Stimulated activated CD8-positive, alpha-beta memory T cell treated with anti-CD3 and anti-CD28 coated beads, Interleukin-7, amount 100 ng/mL, for 1 hour (primary cell): ENCODE measurements at places on chromosomes 2 and 18.

GRCh38 chr2:196660244-196660643 lies 20.7 kb downstream of the CCDC150 start:
- no peak for DNase-seq

DNA sequence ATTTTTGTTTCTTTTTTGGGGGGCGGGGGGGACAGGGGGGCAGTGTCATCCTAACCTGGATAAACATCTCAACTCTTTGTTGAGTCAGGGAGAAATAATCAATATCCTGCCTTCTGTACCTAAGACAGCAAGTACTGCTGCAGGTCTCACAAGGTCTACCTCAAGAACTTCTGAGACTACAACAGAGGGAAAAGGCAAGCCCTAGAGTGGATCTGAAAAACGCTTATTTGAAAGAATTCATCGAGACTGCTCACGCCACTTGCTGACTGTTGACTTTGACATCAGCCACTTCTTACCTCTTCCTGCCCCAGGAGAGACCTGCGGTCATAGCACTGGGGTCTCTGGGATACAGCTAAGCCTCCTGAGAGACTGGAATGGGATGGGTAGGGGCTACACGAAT lies 8.4 kb downstream of the HDLBP start:
- DNase-seq = no peak

- no peak for DNase-seq
Measured at GRCh38 chr2:54704688-54705605, 18.5 kb upstream of the EML6 start.

DNA sequence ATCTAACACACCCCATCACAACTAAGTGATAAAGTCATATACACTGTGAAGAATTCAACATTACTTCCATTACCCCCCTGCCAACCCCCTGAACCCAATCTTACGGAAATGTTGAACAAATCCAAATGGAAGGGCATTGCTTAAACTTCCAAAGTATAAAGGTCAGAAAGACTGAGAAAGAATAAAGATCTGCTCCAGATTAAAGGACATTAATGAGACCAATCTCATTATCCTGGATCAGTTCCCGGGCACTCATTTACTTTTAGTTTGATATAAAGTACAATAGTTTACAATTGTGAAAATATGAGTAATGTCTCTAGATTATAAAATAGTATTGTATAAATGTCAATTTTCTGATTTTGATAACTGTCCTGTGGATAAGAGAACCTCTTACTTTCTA lies 229.4 kb downstream of the PID1 start:
- DNase-seq = no peak

DNA sequence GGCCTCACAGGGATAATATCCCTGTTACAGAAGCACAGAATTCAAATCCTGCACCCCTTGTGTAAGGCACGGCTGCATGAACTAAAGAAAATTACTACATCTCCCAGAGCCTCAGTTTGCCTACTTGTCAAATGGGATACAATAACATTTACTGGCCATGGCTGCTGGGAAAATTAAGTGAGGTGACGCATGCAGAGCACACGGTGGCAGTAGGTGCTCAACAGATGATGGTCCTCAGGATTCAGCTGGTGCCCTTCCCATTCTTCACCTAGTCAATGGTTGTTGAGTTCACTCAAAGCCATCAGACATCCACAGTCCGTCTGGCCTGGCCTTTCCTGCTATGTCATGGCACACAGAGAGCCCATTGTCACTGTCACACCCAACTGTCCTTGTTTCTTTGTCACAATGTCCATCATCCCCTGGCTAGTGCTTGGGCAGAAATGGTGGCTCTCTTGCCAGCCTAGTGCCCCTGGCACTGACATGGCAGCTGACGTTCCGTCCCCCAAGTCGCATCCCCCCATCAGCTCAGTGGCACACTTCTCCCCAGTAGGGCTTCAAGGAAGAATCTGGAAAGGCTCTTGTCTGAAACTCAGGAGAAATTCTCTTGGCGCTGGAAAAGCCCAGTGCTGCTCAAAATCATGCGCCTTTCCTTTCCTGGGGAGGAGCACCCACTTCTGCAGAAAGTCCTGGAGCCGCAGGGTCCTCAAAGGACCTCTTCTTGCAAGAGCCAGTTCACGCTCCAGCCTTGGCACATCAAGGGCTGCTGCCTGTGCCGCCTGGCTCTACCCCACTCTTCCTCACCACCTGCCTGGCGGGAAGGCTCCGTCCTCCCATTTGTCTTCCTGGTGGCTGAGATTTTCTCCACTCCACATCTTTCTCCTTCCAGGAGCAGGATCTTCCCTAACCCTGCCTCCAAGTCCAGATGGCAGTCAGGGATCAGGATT lies 55.9 kb upstream of the SLC66A3 start:
- DNase-seq = no peak

DNA sequence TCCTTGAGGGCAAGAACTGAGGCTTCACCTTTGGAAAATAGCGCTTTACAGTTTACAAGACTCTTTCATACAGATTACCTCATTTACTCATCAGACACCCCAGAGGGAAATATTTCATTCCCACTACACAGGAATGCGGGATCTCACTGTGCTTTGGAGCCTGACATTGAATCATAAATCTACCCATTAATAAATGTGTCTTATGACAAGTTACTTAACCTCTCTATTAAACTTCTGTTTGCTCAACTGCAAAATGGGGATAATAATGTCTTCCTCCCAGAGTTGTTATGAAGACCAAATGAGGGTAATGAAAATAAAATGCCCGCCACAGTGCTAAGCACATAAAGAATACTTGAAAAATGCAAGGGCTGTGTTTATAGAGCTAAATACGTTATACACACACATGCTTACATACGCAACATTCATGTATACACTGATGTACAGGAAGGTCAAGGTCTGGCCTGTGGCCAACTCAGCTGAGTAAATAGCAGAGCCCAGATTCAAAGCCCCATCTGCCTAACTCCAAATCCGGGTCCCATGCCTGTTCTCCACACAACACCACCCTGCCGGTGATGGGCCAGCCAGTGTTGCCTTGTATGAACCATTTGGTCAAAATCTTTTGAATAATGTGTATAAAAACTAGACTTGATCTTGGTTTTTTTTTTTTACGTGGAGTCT lies 77.8 kb upstream of the STPG4 start:
- no peak for DNase-seq

GRCh38 chr2:111167076-111167862 lies 46.6 kb downstream of the BCL2L11 start:
- no peak for DNase-seq

DNA sequence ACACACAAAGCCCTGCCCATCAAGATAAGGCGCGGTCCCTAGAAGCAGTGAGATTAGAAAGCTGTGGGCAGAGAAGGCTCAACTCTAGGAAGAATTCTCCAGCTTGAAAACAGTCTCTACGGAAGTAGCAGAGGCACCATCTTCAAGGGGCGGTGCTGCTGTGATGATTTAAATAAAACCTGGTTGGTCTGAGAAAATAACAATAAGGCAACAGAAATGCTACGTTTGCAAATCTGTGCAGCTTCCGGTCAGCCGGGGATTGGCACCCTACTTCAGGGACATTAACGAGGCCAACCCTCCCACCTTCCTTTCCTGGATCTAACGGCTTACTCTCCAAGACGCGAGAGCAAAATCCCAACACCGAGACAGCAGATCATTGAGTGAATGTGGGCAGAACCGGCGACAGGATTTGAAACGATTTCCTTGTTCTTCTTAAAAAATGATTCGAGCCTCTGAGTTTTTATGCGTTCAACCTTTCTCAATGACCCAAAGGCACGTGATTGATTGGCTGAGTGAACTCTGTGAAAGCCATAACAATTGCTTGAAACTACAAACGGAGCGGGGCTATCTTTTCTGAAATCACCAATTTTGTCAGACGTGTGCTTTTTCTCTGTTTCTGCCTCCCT lies 93.7 kb upstream of the ZNF516 start:
- no peak for DNase-seq

GRCh38 chr18:46324087-46324955 lies 220.1 kb downstream of the HAUS1 start:
- DNase-seq = no peak

DNA sequence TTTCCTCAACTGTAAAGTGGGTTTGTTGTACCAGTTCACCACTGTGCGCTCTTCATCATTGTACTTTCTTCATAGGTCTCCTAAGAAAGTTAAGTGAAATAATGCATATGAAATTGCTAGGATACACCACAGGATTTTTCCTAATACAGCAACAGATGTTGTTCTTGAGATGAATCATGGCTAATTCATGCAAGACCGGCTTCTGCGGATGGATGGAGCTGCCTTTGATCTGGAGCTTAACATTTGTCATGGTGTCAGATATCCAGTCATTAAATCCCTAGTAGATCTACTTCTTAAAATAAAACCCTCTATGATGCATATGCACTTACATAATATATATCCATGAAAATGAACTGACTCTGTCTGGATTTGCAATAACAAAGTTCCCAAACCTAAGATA lies 114.1 kb downstream of the COL6A3 start:
- DNase-seq = no peak

- no peak for DNase-seq
Measured at GRCh38 chr2:201220102-201220570, 37.2 kb downstream of the CASP10 start.

DNA sequence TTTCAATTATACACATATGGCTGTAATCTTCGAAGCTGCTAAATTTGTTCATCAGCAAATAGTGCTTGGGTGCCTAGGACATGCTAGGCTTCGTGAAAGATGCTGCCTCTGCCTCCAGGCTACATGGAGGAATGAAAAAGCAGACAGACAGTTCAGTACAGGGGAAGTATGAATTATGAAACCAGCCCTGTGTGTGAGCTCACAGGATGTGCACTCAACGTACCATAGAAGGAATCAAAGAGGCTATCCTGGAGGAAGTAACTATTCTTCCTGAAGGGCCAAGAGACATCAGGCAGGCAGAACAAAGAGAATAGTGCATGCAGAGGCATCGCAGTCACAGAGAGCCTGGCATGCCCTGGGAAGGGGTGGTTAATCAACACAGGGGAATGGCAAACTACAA lies 61.4 kb downstream of the DYM start:
- DNase-seq = no peak

DNA sequence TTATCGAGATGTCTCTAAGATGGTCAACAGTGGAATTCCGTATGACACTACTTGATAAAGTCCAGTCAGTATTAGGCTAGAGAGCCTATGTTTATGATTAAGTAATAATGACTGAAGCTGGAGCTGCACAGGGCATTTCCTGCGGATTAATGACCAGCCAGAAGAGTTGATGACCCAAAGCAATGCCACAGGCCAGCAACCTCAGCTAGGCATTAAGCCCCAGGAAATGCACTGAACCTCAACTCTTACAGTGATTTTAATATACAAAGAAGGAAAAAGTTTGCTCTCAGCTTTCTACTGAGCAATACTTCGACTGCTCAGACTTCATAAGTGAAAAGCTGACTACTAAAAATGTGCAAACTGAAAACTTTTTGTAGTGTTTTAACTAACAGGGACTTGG lies 3.9 kb downstream of the KCTD1 start:
- no peak for DNase-seq

DNA sequence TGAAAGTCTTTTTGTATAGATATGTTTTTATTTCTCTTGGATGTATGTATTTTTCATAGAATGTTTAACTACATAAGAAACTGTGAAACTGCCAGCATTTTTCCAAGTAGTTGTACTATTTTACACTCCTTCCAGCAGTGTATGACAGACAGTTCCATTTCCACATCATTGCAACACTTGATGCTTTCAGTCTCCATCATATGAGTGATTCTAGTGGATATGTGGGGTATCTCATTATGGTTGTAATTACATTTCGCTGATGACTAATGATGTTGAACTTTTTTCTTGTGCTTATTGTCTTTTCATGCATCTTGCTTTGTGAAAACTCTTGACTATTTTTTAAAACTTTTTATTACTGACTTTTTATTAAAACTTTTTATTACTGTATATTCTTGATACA lies 101.4 kb downstream of the ARHGAP28 start:
- DNase-seq = no peak

- no peak for DNase-seq
Measured at GRCh38 chr2:46157072-46157965, 139.9 kb upstream of the EPAS1 start.

GRCh38 chr2:101135412-101136296 lies 15.5 kb downstream of the TBC1D8 start:
- DNase-seq = no peak

GRCh38 chr2:212088353-212088752 lies 450.2 kb downstream of the ERBB4 start:
- no peak for DNase-seq

GRCh38 chr2:237952851-237953250 lies 14.0 kb upstream of the UBE2F start:
- no peak for DNase-seq

DNA sequence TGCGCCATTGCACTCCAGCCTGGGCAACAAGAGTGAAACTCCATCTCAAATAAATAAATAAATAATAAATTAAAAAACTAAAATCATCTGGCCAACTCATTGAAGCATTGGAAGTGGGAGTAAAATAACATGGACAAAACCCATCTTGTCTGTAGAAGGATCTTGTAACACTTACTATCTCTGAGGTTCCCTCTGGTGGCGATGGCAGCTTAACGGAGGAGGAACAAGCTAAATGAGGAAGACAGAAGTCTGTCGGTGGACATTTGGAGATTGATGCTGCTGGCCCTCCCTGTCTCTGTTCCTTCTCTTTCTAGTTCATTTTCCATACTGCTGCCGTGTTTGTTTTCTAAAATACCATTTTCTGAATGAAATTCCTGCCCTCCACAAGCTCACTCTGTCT lies 43.4 kb downstream of the ZCCHC2 start:
- DNase-seq = no peak

- no peak for DNase-seq
Measured at GRCh38 chr2:210099940-210100339, 71.3 kb downstream of the KANSL1L start.

DNA sequence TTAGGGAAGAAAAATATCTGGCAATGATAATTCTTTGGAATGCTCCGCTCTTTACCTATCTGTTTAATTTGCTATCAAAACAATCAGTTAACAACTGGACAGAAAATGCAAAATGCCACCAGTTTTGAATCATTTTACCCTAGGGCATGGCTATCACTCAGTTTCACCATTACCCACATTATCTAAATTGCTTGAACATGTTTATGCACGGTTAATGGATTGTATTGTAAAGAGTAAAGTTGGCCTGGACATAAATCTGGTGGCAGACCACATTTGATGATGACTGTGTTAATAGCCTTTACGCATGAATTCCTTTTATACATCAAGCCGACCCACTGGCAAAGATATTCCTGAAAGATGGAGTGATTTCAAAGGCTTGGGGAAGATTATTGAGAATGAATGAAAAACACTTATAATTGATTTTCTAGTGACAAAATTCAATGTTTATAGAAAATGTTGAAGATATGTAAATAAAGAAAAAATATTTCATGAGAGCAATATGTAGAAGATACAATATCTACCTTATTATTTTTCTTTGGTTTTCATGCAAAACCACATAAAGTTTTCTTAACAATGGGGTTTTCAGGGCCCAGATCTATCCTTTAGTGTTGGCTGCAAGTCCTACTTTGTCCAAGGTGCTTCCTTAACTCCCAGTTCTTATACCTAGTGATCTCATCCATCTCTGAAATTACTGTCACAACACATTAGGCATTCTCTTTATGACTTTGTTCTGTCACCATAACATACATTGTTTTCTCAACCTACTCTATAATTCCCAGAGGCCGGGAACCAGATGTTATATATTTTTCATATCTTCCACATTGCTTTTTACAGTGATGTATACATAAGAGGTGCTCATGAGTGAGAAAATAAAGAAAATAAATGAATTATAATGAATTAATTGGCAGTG lies 265.1 kb downstream of the RIT2 start:
- DNase-seq = no peak
